ENCODE measurements at places on chromosomes 7 and 10.

DNA sequence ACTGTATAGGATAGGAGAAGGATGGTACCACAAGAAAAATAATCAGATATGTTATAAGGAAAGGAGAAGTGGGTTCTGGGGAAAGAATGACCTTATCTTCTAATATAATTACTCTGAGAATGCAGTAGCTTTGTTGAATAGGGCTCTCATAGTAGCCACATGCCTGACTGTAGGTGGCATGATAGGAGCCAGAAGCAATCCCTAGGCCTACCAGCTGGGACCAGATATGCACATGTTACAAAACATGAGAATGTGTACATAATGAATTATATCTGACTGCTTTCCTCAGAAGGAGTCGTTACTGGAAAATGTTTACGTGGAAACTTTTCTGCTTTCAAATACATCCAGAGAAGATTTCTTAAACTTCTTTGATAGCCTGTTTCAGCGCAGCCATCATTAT lies 53.2 kb upstream of the FAM3C start:
- DNase-seq: no peak

DNA sequence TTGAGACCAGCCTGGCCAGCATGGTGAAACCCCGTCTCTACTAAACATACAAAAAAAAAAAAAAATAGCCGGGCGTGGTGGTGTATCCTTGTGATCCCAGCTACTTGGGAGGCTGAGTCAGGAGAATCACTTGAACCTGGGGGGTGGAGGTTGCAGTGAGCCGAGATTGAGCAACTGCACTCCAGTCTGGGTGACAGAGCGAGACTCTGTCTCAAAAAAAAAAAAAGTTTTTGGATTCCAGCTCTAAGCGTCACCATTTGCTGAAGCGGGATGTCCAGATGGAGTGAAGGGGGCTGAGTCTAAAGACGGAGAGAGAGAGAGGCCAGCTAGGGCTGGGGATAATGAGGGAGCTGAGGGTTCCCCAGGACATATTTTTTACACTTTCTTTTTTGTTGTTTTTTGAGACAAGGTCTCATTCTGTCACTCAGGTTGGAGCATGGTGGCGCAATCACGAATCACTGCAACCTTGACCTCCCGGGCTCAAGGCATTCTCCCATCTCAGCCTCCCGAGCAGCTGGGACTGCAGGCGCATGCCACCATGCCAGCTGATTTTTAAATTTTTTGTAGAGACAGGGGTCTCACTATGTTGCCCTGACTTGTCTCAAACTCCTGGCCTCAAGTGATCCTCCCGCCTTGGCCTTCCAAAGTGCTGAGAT lies 9.4 kb upstream of the HK1 start:
- no peak for DNase-seq

- DNase-seq: no peak
These were observed 333.8 kb downstream of the GALNT17 start for GRCh38 chr7:71465741-71466189.

GRCh38 chr10:119370972-119371703 lies 163.8 kb downstream of the GRK5 start:
- DNase-seq: peak; percentile 79

DNA sequence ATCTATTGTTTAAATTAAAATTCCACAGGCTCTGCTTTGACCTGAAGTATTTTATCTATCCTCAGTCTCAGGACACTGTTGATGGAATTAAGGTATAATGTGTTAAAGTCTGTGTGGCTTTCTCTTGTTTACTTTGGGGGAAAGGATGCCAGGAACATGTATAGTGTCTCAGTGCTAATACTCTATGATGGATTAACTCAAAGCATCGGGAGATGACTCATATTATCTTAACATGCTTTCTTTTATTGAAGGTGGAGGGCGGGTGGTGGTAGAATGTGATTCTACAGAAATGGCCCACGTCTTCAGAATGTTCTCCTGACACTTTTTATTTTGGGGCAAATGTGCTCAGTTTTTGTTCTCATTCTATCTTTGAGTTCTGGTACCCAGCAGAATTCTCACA lies 189.0 kb downstream of the ANKRD30A start:
- DNase-seq: no peak

DNA sequence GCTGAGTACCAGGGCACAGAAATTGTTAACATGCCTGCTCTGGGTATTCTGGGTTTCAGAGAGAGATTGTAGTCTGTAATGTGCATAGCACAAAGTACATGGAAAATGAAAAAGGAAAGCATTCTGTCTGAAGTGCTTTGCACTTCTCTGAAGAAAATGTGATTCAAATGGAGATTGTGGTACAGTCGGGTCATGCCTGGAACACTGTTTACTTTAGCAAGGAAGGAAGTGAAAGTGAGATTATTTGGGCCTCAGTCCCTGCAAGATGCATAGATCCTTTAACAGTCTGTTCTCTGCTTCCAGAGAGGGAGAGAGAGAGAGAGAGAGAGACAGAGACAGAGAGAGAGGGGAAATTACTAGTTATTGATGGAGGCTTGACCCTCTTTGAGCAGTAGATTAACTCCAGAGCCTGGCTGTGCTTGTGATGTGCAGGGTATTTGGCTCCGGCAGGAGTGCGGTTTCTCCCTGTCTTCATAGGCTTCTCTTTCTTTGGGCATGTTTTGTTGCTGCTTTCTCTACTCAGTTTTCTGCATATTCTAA lies 5.4 kb downstream of the VWC2 start:
- DNase-seq: no peak

DNA sequence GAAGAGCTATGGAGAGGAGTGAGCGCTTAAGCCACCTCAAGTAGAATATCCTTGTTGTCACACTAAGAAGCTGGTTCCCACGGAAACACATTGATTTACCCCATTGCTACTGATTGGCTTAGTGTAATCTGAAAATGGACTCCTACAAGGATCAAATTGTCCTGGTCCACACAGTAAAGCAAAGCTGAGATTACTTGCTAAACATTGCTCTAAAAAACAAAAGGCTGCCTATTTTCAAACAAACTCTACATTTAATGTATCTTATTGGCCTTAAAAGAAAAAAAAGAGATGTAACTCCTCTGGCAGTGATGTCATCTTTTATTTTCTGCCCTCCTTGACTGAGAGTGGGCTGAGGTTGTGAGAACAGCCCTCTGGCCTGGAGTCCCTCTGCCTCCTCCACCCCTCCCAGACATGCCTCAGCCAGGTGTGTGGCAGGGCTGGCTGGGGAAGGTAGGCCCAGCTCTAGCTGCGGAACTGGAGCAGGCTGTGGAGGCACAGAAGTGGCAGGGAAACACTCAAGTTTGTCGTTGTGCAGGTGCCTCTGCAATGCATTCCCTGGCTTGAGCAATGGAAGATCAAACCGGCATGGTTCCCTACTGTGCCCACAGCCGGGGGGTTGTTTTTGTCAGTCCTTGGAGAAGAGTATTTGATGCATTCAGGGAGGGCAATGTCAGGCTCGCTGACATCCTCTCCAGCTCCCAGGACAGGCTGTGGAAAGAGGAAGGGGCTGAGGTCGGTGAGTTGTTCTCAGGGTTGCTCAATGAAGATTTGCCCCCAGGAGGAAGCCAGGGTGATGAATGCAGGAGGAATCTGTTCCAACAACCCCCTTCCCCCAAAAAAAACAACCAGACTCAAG lies 9.1 kb downstream of the KLF6 start:
- DNase-seq: no peak

GRCh38 chr7:111872450-111873325 lies 310.4 kb upstream of the IMMP2L start:
- DNase-seq: no peak

DNA sequence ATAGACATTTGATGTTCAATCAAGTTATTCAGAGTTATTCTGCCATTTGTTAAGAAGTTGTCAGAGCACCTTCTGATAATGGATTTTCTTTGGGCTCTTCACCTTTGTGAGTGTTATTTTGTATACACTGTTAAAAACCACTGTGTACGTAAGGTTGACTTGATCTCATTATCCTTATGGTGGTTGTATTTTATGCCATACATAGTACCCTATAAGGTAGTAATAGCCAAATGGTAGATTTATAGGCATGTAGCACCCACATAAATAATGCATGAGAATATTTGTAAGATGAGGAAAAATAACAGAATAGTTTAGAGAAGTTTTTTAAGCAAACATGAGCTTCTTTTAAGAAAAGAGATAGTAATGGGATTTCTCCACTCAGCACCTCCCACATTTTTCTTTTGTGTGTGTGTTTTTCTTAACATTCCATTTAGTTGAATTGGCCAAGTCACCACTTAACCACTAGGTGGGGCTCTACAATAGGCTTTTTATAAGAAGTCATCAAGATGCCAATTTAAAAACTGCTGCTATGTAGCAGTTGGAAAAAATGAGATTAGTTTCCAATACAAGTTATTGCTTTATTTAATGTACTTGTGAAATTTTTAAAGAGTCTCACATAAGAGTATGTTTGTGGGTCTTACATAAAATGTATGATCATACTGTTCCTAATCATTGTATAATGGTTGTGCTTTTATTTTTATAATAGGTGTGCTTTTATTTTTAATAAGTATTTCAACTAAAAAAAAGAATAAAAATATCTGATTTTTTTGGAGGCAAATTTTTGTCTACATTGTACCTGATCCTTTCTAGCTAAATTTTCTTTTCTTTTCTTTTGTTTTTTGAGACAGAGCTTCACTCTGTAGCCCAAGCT lies 41.1 kb upstream of the STMP1 start:
- DNase-seq: peak; percentile 80

GRCh38 chr7:78184299-78184698 lies 385.7 kb downstream of the PHTF2 start:
- DNase-seq: no peak

GRCh38 chr10:58514111-58514770 lies 1.6 kb downstream of the BICC1 start:
- no peak for DNase-seq

DNA sequence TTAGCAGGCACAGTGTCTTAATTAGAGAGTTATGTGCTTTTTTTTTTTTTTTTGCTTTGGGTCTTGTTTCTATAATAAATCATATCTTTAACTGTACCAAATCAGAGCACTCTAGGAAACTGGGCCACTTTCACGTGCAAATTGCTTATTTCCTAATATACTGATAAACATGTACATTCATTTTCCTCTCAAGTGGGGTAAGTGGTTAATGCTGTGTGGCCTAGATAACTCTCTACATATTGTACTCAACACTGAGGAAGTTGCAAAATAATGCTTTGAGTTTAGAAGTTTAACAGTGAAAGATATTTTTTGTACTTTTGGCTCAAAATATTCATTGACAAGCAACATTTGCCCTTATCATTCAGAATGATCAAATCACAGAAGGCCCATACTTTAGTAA lies 115.9 kb upstream of the IFRD1 start:
- no peak for DNase-seq

GRCh38 chr7:157523766-157524421 lies 187.1 kb downstream of the DNAJB6 start:
- no peak for DNase-seq

DNA sequence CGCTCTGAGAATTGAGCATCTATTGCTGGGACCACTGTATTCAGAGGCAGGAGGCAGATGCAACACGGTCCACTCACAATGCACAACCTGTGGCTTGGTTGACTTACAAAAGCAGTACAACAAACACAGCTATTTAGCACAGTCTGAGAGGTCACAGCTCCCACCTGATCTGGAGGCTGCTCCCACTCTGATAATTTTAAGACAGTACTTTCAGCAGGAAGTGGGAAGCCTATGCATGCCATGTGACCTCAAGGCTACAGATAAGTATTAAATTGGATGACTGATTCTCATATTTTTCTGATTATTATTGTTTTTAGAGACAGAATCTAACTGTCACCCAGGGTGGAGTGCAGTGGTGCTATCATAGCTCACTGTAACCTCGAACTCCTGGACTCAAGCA lies 659.3 kb downstream of the PARD3 start:
- DNase-seq: no peak

DNA sequence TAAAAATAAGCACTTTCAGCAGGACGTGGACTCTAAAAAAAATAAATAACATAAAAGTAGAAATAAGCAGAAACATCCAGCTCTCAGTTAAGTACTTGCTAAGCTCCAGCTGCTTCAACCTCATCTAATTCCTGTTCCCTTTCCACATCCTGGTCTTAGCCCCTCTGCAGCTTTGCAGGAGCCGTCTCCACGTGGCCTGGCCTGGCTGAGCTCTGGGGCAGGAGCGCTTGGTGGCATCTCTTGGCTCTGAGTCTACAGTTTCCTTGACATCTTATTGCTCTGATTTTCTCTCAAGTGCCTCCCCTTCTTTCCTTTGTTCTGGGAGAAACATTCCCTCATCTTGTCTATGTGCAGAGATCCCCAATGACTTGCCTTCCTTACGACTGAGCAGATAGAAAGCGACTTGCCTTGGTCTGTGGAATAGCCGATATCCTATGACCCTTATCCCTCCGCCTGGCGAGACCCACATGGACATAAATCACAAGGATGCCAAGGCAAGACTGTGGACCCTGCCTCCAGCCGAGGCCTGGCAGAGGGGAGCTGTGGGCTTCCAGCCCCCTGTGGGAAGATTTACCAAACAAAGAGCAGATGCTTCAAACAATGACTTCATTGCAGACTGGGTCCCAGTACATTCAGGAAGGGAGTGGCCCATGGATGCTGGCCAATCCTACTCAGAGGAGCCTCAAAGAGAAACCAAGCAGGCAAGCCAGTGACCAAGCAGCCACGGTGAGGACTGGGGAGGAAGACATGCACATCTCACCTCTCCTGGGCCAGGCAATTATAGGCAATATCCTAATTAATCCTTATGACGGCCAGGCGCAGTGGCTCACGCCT lies 61.9 kb downstream of the SPOCK2 start:
- no peak for DNase-seq

- no peak for DNase-seq
These were observed 195.2 kb downstream of the TMEM26 start for GRCh38 chr10:61257956-61258496.

DNA sequence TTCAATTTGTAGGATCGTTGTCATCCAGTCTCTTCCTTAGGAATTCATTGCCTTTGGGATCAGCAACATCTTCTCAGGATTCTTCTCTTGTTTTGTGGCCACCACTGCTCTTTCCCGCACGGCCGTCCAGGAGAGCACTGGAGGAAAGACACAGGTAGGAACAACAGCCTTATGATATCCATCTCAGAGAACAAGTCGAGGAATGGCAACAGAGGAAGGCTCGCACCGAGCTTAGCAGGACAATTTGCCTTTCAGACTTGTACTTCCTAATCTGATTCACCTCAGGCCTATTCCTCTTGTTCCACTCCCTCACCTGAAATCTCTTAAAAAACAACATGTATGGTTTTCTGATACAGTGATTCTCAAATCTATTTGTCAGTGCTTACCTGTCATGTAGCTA lies 29.5 kb downstream of the SLC26A4 start:
- DNase-seq: no peak

Data from AG09309 (cell line).